Central memory CD4-positive, alpha-beta T cell (primary cell): ENCODE measurements at places on chromosomes 1 and 21.

GRCh38 chr21:44789880-44790279, 11.7 kb downstream of the UBE2G2 start:
- no peak for DNase-seq

DNA sequence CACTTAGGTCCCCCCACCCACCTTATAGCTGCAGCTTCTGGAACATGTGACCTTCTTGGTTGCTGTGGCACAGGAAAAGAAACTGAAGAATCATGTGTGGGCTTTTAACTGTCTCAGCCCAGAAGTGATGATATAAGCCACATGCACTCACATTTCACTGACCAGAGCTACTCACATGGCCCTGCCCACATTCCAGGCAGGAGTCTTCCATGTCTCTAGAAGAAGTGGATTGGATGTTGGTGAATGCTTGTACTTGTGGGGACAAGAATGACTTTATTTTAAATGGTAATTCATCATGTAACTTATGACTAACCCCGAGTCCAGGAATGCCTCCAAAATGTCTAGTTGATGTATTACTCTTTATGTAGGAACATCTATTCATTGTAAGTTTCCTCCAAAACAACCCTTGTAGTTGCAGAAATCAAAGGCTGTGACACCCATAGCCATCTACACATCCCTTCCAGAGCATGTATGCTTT, 15.8 kb upstream of the CAMK1G start:
- DNase-seq: no peak

DNA sequence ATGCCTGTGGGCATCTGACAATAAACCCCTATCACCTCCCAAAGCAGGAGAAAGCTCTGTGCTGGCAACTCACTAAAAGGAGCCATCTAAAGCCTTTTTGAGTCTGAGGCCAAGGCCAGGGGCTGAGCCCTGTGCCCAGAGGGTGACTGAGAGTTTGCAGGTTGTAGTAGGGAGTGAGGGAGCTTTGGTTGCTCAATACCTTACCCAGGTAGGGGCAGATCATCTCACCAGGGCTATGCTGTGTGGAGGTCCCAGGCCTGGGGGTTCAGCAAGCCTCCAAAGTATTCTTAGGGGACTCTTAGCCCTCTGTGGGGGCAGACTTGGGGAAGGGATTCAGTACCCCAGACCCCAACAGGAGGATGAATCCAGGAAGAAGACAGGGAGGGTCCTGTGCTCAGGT, 21.2 kb downstream of the S100A7 start:
- no peak for DNase-seq

- DNase-seq: no peak
Measured at GRCh38 chr1:201662646-201663045, 123.7 kb downstream of the NAV1 start.

DNA sequence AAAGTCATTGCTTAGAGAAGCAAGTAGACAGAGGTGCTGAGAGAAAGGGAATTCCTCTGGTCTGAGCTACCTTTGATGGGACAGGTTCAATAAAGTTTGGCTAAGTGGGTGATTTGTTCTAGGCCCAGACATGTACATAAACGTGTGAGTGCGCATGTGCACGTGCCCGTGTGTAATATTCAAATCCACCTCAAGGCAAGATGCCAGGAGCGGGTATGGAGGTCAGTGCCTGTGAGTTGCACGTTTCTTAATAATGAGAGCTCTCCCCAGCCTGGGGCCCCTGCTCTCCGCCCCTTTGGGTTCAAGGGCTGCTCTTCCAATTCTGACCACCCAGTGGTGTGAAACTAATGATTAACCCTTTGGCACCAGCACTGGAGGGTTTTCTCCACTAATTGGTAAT, 53.8 kb upstream of the LMO4 start:
- no peak for DNase-seq

DNA sequence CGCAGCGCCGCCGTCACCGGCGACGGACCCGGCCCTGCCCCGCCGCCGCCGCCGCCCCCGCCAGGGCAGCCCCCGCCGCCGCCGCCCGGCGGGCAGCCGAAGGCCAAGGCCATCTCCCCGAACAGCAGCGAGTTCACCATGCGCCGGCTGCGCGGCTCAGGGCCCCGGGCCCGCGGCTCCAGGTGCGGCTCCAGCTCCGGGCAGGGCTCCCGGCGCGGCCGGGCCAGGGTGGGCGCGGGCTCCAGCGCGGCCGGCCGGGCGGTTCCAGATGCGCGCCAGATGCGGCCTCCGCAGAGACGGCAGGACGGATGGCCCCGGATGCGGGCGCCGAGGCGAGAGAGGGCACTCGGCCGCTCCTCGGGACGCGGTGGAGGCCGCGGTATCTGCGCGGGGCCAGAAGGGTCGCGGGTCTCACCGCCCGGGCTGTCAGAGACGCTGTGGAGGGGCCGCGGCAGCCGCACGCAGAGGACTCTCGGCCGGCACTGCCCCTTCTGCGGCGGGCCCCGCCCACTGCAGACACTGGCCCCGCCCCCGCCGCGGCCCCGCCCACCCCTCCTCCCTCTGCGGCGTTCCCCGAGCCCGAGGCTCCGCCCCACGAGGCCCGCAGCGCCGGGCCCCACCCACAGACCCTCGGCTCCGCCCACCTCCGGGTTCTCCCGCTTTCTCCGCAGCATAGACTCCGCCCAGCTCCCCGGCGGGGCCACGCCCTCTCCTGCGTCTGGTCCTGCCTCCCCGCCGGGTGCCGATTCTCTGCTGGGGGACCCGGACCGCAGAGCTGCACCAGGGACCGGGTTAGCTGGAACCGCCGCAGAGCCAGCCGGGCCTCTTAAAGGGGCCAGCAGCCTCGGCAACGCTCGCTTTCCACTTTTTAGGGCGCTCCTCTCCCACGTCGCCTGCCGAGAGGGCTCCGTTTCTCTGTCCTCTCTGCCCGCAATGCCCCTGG, at the start of gene IFFO2:
TSS of gene IFFO2 (minus strand) at position 484 of the 943 bp plus-strand sequence. CDS start at position 140, 344 bp downstream.
- peak; percentile 97 for DNase-seq
